ENCODE measurements at places on chromosomes 2 and 18. TPM values are rescaled to one million over a fixed set of nuclear protein-coding genes. Genes with fewer than 3 reads are reported as not detected.

Gene CUL3
- 45.4 TPM for total RNA-seq

DNA sequence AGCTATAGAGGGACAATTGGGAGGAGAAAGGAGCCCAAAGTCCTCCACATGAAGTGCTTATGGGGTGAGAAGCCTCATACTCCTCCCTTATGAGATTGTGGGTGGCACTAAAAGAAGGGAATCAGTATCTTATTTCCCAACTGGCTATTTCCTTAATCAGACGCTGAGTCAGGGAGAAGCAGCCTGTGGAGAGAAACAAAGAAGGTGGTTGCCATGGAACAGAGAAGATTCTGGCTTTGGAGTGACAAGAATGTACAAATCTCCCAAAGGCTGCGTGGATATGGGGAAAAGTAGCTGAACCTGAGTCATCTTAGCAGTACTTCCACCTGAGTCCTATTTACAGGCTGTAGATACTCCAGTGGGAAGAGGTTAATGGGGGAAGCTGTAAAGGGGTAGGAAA is 115.8 kb upstream of the CWC22 start:
- no peak overlapping the region for H3K27ac ChIP-seq
- no peaks in the 10 kb centered on the region for H3K36me3 ChIP-seq
- no peak overlapping the region for H3K4me3 ChIP-seq
- no peaks in the 10 kb centered on the region for H3K27me3 ChIP-seq
- H3K4me1 ChIP-seq: no peaks in the 10 kb centered on the region

DNA sequence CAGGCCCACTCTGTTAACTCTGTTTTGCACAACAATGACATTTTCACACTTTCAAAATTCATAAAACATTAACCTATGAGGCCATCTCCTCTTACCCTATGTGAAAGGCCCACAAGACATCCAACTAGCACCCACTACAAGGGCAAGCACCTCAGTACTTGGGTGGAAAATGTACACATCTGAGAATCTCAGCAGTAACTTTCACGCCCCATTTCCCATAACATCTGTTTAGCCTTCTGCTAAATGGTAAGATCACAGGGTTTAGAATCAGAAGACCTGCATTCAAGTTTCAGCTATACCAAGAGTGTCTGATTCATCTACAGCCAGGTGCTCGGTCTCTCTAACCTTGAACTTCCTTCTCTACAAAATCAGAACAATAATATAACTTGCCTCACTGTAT is 89.2 kb downstream of the SP100 start:
- no peak for DNase-seq
- H3K27me3 ChIP-seq: no peaks in the 10 kb centered on the region
- H3K36me3 ChIP-seq: no peaks in the 10 kb centered on the region
- H3K4me3 ChIP-seq: no peak overlapping the region

DNA sequence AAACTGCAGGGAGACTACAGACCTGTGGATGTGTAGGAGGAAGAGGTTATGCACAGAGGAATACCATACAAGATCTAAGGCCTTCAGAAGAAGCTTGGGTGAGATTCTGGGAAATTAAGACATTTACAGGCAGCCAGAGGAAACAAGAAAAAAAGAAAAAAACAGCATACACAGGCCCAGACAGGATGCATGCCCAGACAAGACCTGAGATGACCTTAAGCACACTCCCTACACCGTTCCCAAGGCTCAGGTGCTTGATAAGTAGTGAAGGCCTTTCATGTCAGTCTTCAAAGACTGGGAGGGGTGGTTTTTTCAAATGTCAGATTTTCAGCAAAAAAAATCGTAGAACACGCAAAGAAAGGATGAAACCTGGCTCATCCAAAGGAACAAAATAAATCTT is 83.0 kb downstream of the CCDC138 start:
- no peaks in the 10 kb centered on the region for H3K27me3 ChIP-seq
- DNase-seq: no peak
- H3K27ac ChIP-seq: no peak overlapping the region

DNA sequence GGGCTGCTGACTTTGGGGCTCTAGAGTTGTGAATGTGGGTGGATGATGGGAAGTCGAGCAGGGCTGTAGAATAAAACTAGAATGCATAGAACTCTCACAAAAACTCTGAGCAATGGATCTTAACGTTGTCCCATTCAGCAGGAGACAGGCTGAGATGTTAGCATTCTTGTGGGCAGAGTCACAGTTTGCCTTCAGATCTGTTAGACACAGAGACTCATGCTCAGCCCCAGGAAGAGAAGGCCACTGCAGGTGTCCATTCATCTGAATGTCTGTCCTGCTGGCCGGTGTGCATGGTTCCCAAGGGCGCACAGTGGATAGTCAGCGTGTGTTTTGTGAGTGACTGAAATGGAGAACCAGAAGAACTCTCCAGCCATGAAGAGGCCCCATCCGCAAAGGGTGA is 111.3 kb downstream of the TSN start:
- no peaks in the 10 kb centered on the region for H3K36me3 ChIP-seq
- H3K4me1 ChIP-seq: no peaks in the 10 kb centered on the region
- H3K27ac ChIP-seq: no peak overlapping the region

Measured in endodermal cell (in vitro differentiated cells).